ENCODE measurements at places on chromosomes 2 and 18.

DNA sequence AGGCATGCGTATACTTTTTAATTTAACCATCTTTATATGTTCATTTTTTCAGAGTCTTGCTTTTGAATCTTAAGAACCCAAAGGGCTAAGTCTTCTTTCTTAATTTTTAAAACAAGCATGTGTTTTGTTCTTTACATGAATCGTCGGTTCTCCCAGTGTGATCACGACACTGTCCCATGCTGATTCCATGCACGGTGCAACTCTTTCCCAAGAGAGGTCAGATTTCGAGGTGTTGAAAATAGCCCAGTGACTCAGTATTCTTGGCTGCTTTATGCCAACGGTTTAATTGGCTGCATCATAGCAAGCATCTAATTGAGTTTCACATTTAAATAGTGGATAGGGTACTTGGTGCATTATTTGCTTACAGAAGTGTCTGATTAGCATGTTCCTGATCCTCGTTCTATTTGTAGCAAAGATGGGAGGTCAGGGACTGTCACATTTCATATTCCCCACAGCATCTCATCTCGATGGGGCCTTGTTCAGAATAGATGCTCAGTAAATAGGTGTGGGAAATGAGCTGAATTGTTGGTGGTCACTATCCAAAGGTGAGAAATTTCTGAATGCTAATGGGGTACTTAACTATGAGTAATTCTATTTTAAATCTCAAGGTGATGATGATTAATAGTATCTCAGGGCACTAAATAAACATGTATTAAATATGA is 2.8 kb downstream of the NPAS2 start:
- no peak for DNase-seq

- no peak for DNase-seq
Observed at GRCh38 chr2:38981670-38982357, 92.1 kb downstream of the ARHGEF33 start.

- DNase-seq, result no peak
Observed at GRCh38 chr2:36497570-36498163, 100.3 kb downstream of the FEZ2 start.

GRCh38 chr2:980176-980575 is 29.5 kb downstream of the SNTG2 start:
- DNase-seq, result no peak

- DNase-seq, result no peak
Observed at GRCh38 chr2:105376789-105377240, 22.0 kb downstream of the FHL2 start.

GRCh38 chr2:70692256-70692655 is 75.7 kb downstream of the ADD2 start:
- no peak for DNase-seq

GRCh38 chr18:44909191-44909719 is 228.6 kb downstream of the SETBP1 start:
- DNase-seq, result no peak

- no peak for DNase-seq
Observed at GRCh38 chr2:241772063-241772499, 4.5 kb upstream of the GAL3ST2 start.

DNA sequence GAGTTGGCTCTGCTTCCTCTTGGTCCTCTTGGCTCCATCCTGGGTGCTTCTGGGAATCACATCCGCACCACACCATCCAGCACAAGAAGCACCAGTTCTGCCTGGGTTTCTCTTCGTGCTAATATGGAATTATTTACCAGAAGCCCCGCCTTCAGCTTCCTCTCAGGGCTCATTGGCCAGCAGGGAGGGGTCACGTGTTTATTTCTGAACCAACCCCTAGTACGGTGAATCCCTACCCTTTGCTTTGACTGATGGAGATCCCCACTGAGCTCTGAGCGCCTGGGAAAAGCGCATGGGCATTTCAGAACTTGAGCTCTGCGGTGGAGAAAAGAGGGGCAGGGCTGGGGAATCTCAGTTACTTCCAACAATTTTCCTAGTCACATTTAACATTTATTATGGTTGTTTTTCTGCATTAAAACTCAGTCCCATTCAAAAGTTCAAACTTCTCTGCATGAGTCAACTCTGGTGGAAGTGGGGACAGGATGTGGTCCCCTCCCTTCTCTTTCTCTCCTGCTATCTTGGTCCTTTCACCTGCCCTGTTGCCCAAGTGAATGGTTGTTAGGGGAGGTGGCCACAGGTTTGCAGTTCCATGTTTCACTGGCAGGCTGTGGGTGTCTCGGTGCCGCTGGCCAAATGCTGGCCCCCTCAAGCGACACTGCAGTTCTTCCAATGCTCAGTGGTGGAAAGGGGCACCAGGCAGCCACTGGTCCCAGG is 76.4 kb upstream of the TTC39C start:
- no peak for DNase-seq
